ENCODE measurements at places on chromosomes 13 and 19.
A peak's percentile ranks its signal among the peaks of the same experiment; 100 is the strongest.

GRCh38 chr13:95677564-95678266 is 776 bp downstream of the DNAJC3 start:
- DNase-seq, result peak; percentile 16

DNA sequence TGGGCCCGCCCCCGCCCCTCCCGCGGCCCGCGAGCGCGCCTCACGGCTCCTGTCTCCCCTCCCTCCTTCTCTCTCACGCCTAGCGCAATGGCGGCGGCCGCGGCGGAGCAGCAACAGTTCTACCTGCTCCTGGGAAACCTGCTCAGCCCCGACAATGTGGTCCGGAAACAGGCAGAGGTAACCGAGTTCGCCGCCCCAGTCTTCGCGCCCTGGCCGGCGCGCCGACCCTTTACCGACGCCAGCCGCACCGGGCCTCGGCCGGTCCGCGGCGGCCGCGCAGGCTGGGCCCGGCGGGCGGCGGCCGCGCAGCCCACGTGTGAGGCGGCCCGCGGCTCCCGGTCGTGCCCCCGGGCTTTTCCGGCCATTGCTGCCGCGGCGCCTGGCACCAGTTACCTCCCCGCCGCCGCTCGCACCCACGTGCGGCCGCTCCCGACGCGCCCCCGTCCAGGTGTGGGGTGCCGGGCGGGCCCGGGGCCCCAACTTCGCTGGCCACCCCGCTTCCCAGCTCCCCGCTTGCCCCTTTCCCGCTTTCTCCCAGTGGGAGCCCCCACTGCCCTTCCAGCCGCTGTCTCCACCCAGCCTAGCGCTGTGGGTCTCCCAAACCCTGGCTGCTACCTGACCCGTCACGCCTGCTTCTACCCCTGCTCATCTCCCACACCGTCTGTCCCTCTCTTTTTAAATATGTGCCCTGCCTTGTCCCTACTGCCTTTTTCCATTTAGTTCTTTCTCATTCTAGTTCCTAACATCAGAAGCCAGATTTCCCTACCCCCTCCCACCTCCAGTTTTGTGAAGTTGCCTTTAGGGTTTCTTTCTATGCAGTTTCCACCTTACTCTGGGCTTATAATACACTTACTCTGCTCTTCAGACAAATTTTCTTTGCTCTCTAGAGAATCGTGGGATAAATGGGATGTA is 23.4 kb downstream of the IPO5 start:
- peak; percentile 93 for DNase-seq

GRCh38 chr13:20390526-20391175 is 135.0 kb downstream of the CRYL1 start:
- DNase-seq, result no peak

- no peak for DNase-seq
These were observed 766.2 kb downstream of the PCDH17 start for GRCh38 chr13:58397596-58398387.

- DNase-seq, result peak; percentile 83
These were observed 14.4 kb downstream of the ATP4B start for GRCh38 chr13:113643593-113643992.

DNA sequence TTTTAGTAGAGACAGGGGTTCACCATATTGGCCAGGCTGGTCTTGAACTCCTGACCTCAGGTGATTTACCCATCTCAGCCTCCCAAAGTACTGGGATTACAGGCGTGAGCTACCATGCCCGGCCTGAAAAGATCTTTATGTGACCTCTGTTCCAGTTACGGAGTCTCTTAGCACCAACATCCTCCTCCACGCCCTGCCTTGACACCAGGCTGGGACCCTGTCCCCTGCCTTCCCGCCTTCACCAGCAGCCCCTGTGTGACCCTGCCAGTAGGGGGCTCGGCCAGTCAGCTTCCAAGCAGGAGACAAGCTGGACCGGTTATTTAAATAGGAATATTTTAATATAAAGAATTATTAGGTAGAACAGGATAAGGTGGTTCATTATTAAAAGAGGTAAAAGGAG is 54.2 kb downstream of the GPR12 start:
- no peak for DNase-seq

- no peak for DNase-seq
These were observed 637 bp upstream of the PDS5B start for GRCh38 chr13:32585550-32586079.

- no peak for DNase-seq
These were observed 41.9 kb downstream of the CERS4 start for GRCh38 chr19:8251025-8251472.

- no peak for DNase-seq
These were observed 12.8 kb downstream of the PPP1R13L start for GRCh38 chr19:45391871-45392665.

DNA sequence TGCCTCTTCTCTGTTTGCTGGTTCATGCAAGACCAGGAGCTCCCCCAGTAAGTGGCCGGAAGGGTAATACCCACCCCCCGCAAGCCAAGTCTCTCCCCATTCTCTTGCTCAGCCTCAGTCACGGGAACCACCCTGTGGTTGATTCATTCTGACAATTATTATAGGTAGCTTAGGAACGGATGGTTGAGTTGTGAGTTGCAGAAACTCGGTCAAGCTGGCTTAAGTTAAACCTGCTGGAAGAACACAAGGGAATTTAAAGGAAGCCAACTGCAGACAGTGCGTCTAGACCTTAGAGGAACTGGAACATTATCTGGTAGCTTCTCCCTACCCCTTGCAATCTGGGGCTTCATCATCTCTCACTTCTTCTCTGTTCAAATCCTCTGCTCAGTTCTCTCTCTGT is 8.9 kb downstream of the FPR1 start:
- peak; percentile 28 for DNase-seq

- no peak for DNase-seq
These were observed 48.3 kb downstream of the CD320 start for GRCh38 chr19:8259922-8260247.

DNA sequence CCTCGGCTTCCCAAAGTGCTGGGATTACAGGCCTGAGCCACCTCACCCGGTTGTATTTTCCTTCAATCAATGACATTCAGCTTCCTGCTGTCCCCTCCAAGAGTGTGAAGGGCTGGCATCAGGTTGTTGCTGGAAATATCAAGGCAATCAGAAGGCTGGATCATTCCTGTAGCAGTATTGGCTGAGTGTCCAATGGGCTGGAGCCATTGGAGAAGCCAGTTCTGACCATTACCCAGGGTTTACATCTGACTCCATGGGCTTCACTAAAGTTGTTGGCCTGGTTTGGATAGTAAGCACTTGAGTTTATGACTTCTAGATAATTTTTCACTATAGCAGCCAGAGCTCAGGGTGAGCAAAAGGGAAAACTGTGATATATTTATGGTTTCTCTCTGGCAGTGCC is 137.0 kb downstream of the DLEU7 start:
- DNase-seq, result no peak

- no peak for DNase-seq
These were observed 37.5 kb upstream of the ZNRF4 start for GRCh38 chr19:5417495-5418436.
